ENCODE measurements at places on chromosomes 13 and 19.

- DNase-seq: no peak
Observed at GRCh38 chr13:44211704-44212346, 161.8 kb upstream of the SERP2 start.

GRCh38 chr13:41460930-41461329 is 3.6 kb downstream of the RGCC start:
- DNase-seq: no peak

DNA sequence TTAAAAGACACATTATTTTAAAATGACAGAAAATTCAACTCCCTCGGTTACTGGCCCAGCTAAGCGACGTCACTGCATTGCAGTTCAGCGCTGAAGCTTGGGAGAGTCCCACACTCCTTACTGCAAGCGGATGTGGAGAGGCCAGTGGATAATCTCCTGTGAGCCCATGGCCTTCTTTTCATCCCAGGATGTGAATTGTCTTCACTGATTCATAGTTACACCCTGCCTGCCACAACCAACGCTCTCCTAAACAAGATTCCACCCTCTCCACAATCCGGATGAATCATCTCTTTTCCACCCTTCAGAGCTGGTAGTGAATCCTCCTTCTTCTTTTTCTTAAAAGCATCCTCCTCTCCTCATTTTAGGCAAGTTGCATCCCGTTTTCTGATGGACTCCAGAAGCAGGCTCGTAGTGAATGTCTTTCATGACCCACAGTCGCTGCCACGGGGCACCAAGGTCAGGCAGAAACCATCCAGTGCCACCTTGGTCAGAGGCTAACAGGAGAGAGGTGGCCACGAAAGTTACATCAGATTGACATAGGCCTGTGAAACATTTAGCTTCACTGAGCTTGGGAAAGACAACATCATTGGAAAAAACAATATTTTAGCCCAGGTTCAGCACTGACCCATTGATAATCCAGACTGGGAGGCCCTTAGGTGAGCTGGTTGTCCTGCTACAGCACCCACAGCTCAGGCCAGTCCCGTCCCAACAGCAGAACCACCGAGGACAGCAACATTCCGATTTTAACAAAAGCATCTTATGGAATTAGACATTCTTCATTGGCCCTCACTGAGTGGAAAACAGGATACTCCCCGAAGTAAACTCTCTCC is 2.0 kb downstream of the GJB2 start:
- DNase-seq: no peak

- DNase-seq: no peak
Observed at GRCh38 chr13:50715402-50716146, 127.9 kb downstream of the DLEU7 start.

- DNase-seq: no peak
Observed at GRCh38 chr13:54210397-54211049, 1181.9 kb downstream of the OLFM4 start.

GRCh38 chr19:51398096-51398704 is 7.8 kb upstream of the C19orf84 start:
- DNase-seq: no peak
